Naive thymus-derived CD8-positive, alpha-beta T cell (primary cell): ENCODE measurements at places on chromosomes 12 and 14.

- H3K4me1 ChIP-seq, result peaks cover 20% of the 10 kb centered on the region
- peak overlapping the region; percentile 77 for H3K4me3 ChIP-seq
- H3K36me3 ChIP-seq, result peaks cover 3% of the 10 kb centered on the region
- H3K27ac ChIP-seq, result peak overlapping the region; percentile 85
- H3K27me3 ChIP-seq, result no peaks in the 10 kb centered on the region
- peak; percentile 80 for DNase-seq
Observed at GRCh38 chr14:102020058-102020971, 55.9 kb downstream of the DYNC1H1 start.

GRCh38 chr12:54294152-54294952 lies 6.5 kb downstream of the NFE2 start:
- H3K27me3 ChIP-seq, result peaks cover 14% of the 10 kb centered on the region
- no peak overlapping the region for H3K4me3 ChIP-seq
- H3K27ac ChIP-seq, result no peak overlapping the region
- H3K36me3 ChIP-seq, result no peaks in the 10 kb centered on the region

DNA sequence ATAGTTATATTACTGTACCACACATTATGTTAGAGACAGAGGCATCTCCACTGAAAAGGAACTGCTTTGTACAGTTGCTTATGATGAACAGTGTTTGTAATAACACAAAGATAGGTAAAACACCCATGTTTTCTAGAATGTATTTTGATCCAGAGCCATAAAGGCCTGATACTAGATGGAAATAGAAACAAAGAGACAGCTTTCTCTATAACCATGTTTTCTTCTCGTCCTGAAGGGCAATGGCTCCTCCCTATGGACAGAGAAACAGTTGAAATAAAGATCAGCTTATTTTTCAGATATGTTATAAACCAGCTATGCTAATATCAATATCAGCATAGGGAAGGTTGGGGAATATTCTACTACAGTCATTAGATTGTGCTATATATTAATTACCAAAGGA lies 109.2 kb downstream of the ATXN7L3B start:
- no peak for DNase-seq
- H3K4me3 ChIP-seq, result no peak overlapping the region
- H3K27ac ChIP-seq, result no peak overlapping the region
- H3K4me1 ChIP-seq, result no peaks in the 10 kb centered on the region

- no peaks in the 10 kb centered on the region for H3K4me1 ChIP-seq
- no peak overlapping the region for H3K4me3 ChIP-seq
- no peak for DNase-seq
- no peaks in the 10 kb centered on the region for H3K36me3 ChIP-seq
- H3K27me3 ChIP-seq, result peaks cover 16% of the 10 kb centered on the region
Observed at GRCh38 chr12:131418121-131418520, 292.8 kb upstream of the SFSWAP start.

GRCh38 chr12:111803038-111803626 lies 36.4 kb downstream of the ALDH2 start:
- H3K36me3 ChIP-seq, result no peaks in the 10 kb centered on the region
- H3K27ac ChIP-seq, result no peak overlapping the region
- no peak for DNase-seq
- peaks cover 2% of the 10 kb centered on the region for H3K4me1 ChIP-seq
- no peaks in the 10 kb centered on the region for H3K27me3 ChIP-seq

- no peaks in the 10 kb centered on the region for H3K36me3 ChIP-seq
- peaks cover 49% of the 10 kb centered on the region for H3K4me1 ChIP-seq
- peak overlapping the region; percentile 88 for H3K4me3 ChIP-seq
- DNase-seq, result peak; percentile 51
Observed at GRCh38 chr14:60249321-60250256, 568 bp downstream of the PPM1A start.

- H3K27me3 ChIP-seq, result no peaks in the 10 kb centered on the region
- H3K36me3 ChIP-seq, result no peaks in the 10 kb centered on the region
- DNase-seq, result peak; percentile 37
- H3K27ac ChIP-seq, result peak overlapping the region; percentile 66
Observed at GRCh38 chr12:51392556-51393237, 1.5 kb upstream of the GALNT6 start.

GRCh38 chr14:59349258-59349701 lies 115.9 kb downstream of the GPR135 start:
- H3K36me3 ChIP-seq, result peaks cover 23% of the 10 kb centered on the region
- H3K4me3 ChIP-seq, result no peak overlapping the region
- no peaks in the 10 kb centered on the region for H3K27me3 ChIP-seq
- no peak overlapping the region for H3K27ac ChIP-seq
- DNase-seq, result no peak

GRCh38 chr12:106309671-106310505 lies 7.4 kb downstream of the TCP11L2 start:
- no peak overlapping the region for H3K4me3 ChIP-seq
- peaks cover 71% of the 10 kb centered on the region for H3K4me1 ChIP-seq
- H3K27ac ChIP-seq, result peak overlapping the region; percentile 48
- peaks cover 69% of the 10 kb centered on the region for H3K36me3 ChIP-seq

GRCh38 chr12:1932264-1932777 lies 13.9 kb upstream of the CACNA2D4 start:
- no peak overlapping the region for H3K27ac ChIP-seq
- DNase-seq, result no peak
- H3K27me3 ChIP-seq, result no peaks in the 10 kb centered on the region
- H3K4me3 ChIP-seq, result no peak overlapping the region
- no peaks in the 10 kb centered on the region for H3K36me3 ChIP-seq

DNA sequence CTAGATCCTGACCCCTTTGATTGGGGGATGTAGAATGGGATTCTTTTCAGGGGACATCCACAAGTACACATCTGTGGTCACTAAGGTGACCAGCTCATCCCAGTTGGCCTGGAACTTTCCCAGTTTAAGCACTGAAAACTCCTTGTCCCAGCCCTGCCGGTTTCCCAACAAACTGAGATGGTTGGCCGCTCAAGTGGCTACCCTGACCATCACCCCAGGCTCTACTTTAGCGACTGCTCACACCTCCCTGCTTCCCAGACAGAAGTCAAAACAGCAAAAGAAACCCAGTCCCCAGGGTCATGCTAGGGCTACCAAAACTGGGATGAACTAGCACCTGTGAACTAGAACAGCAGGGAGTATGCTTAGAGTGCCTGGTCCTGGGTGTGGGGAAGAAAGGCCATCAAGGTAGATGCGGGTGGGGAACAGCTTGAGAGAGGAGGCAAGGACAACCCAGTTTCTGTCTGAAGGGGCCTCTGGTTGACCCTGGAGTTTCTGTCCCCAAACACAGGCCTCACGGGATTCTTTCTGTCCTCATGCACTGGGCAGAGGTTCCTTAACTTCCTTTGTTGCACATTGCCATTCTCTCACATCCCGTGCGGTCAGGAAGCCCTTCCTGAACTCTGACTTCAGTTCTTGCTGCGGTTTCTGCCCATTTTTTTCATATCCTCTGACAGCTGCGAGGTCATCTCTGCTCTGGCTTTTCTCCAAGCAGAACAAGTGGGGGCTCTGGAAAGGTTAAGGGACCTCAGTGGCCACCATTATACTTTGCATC lies 1.6 kb downstream of the LTB4R start:
- DNase-seq, result no peak
- peak overlapping the region; percentile 82 for H3K27ac ChIP-seq
- H3K36me3 ChIP-seq, result no peaks in the 10 kb centered on the region
- H3K4me3 ChIP-seq, result peak overlapping the region; percentile 78

- no peak for DNase-seq
- H3K4me3 ChIP-seq, result no peak overlapping the region
- H3K27me3 ChIP-seq, result peaks cover 3% of the 10 kb centered on the region
- no peak overlapping the region for H3K27ac ChIP-seq
- H3K4me1 ChIP-seq, result no peaks in the 10 kb centered on the region
- H3K36me3 ChIP-seq, result no peaks in the 10 kb centered on the region
Observed at GRCh38 chr12:27902651-27903050, 69.9 kb downstream of the PTHLH start.

DNA sequence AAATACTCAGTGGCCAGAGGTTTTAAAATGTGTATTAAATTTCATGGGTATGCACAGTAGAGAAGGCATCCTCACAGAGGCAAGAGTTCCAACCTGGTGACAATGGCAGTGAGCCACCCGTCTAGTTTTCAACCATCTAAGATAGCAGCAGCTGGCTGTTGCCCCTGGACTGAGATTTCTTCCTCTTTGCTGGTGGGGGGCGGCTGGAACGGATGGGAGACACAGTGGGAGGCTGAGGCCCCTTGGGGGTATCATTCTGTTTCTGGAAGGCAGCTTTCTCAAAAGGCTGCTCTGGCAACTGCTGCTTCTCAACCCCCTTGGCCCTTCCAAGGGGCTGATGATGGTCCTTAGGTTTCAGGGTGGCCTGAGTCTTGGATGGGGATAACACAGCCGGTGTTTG lies 1.0 kb upstream of the IFFO1 start:
- H3K27ac ChIP-seq, result peak overlapping the region; percentile 91
- H3K27me3 ChIP-seq, result no peaks in the 10 kb centered on the region
- peaks cover 51% of the 10 kb centered on the region for H3K4me1 ChIP-seq
- H3K4me3 ChIP-seq, result peak overlapping the region; percentile 89
- no peak for DNase-seq
- no peaks in the 10 kb centered on the region for H3K36me3 ChIP-seq

- H3K4me1 ChIP-seq, result peaks cover 20% of the 10 kb centered on the region
- no peaks in the 10 kb centered on the region for H3K27me3 ChIP-seq
- DNase-seq, result no peak
- H3K4me3 ChIP-seq, result no peak overlapping the region
- H3K27ac ChIP-seq, result no peak overlapping the region
- H3K36me3 ChIP-seq, result peaks cover 22% of the 10 kb centered on the region
Observed at GRCh38 chr12:292186-292585, 29.6 kb upstream of the SLC6A13 start.

DNA sequence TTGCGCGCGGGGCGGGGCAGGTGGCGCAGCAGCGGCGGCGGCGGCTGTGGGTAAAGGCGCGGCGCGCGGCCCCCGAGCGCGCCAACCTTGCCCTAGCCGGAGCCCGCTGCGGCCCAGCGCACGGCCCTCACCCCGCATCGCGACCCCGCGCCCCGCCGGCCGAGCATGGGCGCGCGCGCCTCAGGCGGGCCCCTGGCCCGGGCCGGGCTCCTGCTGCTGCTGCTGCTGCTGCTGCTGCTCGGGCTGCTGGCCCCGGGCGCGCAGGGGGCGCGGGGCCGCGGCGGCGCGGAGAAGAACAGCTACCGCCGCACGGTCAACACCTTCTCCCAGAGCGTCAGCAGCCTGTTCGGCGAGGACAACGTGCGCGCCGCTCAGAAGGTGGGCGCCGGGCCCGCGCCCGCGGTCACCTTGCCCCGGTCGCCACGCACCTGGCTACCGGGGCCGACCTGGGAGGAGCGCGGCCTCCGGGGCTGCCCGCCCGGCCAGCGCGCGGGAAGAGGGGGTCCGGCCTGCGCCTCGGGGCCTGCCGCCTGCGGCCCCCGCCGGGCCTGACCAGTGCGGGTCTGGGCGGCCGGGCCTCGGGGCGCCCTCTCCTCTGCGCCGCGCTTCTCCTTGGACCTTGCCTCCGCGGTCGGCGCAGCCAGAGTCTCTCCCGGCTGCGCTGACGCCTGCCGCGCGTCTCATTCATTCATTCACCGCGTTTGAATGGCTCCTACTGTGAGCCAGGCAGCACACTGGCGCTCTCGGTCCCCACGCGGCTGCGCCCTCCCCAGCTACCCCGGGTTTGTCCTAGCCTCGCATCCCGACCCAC lies at the start of gene BRI3BP:
Gene BRI3BP (plus strand): TSS at position 20 of the 811 bp plus-strand sequence. CDS start 146 bp downstream, at position 166.
- H3K27me3 ChIP-seq, result no peaks in the 10 kb centered on the region
- H3K4me3 ChIP-seq, result peak within 1 kb of the TSS; percentile 94
- peak; percentile 52 for DNase-seq
- H3K27ac ChIP-seq, result peak within 1 kb of the TSS; percentile 71
- H3K36me3 ChIP-seq, result no peaks in the 10 kb centered on the region

- no peak overlapping the region for H3K27ac ChIP-seq
- no peak for DNase-seq
- H3K27me3 ChIP-seq, result peaks cover 2% of the 10 kb centered on the region
- H3K4me1 ChIP-seq, result no peaks in the 10 kb centered on the region
Observed at GRCh38 chr12:94714378-94715114, 64.2 kb upstream of the TMCC3 start.

- no peak overlapping the region for H3K4me3 ChIP-seq
- H3K27ac ChIP-seq, result peak overlapping the region; percentile 52
- peaks cover 4% of the 10 kb centered on the region for H3K27me3 ChIP-seq
- H3K4me1 ChIP-seq, result peaks cover 10% of the 10 kb centered on the region
Observed at GRCh38 chr14:99124482-99125105, 147.4 kb downstream of the BCL11B start.

GRCh38 chr12:108123402-108123801 lies 5.7 kb upstream of the WSCD2 start:
- no peak overlapping the region for H3K4me3 ChIP-seq
- H3K4me1 ChIP-seq, result peaks cover 2% of the 10 kb centered on the region
- DNase-seq, result no peak
- peaks cover 42% of the 10 kb centered on the region for H3K27me3 ChIP-seq

- peaks cover 3% of the 10 kb centered on the region for H3K4me1 ChIP-seq
- H3K36me3 ChIP-seq, result peaks cover 17% of the 10 kb centered on the region
- DNase-seq, result no peak
- H3K4me3 ChIP-seq, result no peak overlapping the region
- no peak overlapping the region for H3K27ac ChIP-seq
Observed at GRCh38 chr12:31944299-31944698, 14.9 kb upstream of the RESF1 start.

DNA sequence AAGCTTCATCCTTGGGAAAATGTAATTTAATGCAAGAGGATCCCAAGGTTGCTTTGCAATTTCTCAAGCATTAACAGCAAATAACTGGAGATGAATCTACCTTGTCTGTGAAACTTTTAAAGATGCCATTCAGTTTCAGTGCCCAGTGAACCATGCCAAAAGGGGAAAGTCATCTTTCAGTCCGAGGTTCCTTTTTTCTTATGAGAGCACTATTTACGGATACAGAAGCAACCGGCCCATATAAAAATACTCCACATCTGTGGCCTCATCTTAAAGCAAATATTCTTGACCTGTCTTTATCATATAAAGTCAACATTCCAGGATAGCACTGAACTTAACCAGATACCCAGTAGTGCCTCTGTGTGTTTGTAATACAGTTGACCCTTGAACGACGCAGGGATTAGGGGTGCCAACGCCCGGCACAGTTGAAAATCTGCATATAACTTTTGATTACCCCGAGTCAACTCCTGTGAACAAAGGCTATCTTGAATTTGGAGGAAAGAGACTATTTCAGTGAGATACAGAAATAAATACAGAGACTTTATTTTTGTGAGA lies 209.4 kb downstream of the PCNX1 start:
- H3K36me3 ChIP-seq, result no peaks in the 10 kb centered on the region
- no peak for DNase-seq
- no peaks in the 10 kb centered on the region for H3K27me3 ChIP-seq
- H3K4me3 ChIP-seq, result no peak overlapping the region
- H3K27ac ChIP-seq, result no peak overlapping the region
